ENCODE measurements at places on chromosomes 3 and 15.
A peak's percentile ranks its signal among the peaks of the same experiment; 100 is the strongest.

GRCh38 chr15:44529864-44530604 lies 6.9 kb upstream of the EIF3J start:
- DNase-seq, result no peak

DNA sequence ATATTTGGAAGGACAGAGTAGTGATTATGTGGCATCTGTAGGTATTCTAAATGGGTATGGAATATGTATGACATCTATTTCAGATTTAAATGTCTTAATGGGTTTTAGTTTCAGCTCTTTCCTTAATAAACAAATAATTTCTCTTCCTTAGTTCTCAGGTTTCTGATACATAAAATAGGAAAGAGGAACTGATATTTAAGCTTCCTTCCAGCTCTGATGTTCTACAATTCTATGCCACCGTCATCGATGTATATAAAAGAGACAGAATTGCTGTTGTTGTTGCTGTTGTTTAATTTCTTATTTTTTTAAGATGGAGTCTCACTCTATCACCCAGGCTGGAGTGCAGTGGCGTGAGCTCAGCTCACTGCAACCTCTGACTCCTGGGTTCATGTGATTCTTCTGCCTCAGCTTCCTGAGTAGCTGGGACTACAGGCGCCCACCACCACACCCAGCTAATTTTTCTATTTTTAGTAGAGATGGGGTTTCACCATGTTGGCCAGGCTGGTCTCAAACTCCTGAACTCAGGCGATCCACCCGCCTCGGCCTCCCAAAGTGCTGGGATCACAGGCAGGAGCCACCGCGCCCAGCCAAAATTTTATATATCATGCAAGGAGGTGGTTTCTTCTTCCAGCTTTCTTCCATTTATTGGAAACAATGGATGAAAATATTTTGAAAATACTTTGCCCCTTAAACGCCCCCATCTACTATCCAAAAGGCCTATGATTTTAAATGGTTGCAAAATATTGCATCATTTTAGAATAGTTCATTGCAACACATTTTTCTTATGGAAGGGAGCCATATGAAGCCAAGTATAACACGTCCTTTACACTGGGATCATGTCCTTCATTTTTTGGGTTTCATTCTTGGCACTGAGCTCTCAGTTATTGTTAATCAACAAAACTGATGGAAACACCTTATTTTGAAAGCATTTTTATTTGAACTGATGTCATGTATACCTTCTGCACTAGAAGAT lies 13.9 kb upstream of the C15orf61 start:
- DNase-seq, result no peak

DNA sequence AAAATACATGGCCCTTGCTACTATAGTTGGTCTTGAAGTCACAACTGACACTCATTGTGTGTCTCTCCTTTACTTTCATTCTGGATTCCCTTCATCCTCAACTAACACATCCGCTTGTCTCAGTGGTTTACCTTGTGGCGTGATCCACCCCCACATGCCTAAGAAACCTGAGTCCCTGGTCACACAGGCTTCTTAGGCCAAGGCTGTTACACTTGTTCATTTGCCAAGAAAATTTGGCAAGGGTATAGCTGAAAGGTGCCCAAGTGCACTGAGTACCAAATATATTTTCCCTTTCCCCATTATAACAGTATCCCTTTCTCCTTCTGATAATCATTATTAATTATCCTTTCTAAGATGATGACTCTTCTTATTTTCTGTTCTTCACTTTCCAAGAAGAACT lies 207.6 kb upstream of the STAC start:
- DNase-seq, result no peak

DNA sequence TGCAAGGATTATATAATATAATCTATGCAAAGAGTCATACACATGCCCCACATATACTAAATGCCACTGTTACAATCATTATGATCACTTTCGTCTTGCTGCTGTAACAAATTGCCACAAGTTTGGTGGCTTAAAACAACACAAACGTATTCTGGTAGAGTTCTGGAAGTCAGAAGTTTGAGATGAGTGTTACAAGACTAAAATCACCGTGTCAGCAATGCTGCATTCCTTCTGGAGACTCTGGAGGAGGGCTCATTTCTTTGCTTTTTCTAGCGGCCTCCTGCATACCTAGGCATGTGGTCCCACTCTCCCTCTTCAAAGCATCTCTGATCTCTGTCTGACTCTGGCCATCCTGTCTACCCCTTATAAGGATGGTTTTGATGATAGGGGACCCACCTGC lies 1.4 kb upstream of the CCDC174 start:
- no peak for DNase-seq

DNA sequence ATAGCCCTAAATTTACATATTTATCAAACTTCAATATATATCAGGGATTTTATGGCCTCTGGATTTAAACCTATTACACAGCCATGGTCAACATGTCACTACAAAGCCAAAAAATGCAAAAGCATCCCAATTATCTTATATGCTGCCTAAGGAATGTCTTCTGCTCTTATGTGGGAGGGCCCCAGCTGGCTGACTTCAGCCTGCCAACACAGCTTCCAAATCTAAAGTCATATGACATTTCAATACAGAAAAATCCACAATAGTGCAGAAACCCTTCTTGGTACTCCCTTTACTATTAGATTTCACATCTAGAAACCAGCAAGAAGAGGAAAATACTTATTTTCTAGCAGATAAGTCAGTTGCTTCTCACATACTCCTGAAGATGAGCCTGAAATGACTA lies 6.4 kb downstream of the PFN2 start:
- DNase-seq, result no peak

DNA sequence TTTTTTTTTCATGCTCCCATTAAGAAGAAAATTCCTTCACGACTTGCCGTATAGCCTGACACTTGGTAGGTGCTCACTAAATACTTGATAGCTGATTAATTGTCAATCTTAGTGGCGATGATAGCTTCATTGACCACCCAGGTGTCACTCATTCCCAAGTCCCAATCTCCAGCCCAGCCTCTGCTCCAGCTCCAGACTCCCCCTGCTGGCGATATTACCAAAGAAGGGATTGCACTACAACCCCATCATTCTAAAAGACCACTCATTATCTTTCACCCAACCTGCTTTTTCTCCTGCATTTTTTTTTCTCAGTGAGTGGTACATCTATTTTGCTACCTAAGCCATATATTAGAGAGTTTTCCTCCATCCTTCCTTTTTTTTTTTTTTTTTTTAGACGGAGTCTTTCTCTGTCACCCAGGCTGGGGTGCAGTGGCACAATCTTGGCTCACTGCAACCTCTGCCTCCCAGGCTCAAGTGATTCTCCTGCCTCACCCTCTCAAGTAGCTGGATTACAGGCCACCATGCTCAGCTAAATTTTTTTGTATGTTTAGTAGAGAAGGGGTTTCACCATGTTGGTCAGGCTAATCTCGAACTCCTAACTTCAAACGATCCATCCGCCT lies 19.5 kb upstream of the COMMD2 start:
- no peak for DNase-seq

DNA sequence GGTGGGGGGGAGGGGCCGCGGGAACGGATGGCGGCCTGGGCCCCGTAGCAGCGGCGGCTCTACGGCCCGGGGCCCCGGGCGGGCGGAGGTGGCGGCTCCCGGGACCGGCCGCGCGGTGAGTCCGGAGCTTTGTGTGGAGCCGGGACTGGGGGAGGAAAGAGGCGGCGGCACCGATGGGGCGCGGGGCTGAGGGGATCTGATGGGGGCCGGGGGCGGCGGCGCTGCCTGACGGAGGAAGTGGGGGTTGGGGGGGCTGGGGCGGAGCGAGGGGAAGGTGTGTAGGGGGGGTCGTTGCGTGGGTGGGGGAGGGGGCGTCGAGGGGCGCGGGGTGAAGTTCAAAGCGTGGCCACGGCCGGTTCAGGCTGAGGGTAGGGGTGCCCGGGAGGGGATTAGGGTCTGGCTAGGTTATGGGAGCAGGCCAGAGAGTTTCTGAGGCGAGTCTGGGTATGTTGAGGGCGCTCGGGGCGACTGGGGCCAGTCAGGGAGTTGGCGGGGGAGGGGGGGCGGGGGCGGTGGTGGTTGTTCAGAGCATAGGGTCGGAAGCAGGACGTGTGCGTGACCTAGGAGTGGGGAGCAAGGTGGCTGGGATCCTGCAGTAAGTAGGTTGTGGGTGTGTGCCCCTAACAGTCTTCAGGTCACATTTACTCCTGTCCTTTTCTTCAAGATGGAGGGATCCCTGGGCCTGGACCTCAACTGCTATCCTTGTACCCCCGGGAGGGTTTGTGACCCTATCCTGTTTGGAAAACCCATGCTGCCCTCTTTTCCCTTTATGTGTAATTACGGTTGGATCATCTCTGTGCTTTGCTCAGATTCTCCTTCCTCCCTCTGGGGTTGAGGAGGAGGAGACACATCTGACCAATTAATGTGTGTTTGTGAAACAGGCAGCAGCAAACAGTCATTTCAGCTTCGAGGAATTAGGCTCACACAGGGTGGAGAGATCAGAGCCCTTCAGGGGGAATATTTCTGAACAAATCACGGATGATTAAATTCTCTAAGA lies 644 bp downstream of the ZNF609 start:
- peak; percentile 16 for DNase-seq

- DNase-seq, result no peak
These were observed 3.4 kb upstream of the DGKG start for GRCh38 chr3:186365202-186365974.

GRCh38 chr15:56640549-56640948 lies 92.8 kb downstream of the ZNF280D start:
- DNase-seq, result no peak

GRCh38 chr3:126309165-126309564 lies 48.0 kb downstream of the KLF15 start:
- DNase-seq, result no peak

GRCh38 chr3:53109891-53110771 lies 20.1 kb downstream of the RFT1 start:
- peak; percentile 24 for DNase-seq

DNA sequence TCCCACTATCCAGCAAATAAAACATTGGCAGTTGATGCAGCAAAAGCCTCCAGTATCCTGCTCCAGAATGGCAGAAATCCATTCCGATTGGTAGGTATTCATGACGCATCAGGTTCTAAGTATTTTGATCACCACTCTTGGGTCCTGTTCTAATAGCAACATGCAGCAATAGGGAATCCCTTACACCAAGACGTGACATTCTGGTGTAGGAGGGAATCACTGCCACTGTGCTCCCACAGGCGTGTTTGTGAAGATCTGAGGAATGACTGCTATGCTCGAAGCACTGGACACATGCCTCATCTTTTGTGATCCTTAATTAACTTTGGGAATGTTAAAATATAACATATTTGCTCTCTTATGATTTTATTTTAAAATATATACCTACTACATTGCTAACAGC lies 552.9 kb downstream of the MECOM start:
- DNase-seq, result no peak

All from activated naive CD4-positive, alpha-beta T cell (primary cell).